ENCODE measurements at places on chromosomes 4 and X.

DNA sequence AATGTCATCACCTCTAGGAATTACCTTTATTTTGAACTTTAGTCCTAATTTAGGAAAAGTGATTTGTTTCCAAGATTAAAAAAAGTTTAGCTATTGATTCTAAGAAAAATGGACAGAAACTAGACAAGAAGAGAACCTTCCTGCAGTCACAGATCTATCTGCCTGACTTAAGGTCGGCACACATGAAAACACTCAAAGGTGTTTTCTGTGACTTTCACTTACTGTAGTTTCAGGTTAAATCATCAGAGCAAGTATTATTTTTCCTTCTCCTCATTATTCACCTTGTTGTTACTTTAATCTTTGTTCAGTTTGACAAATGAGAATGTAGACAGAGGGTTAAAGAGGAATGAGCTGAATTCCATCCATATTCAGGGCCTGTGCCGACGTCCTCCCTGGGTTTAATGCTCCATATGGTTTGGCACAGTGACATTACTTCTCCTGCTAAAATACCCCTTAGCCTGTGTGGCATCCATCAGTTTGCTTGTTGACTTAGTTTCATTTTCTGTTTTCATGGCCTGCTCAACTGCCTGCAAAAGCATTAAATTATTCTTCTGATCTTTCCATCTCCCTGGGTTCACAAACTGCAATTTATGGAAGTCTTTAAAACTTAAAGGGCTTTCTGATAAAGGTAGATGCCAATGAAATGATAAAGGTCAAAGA lies 352.7 kb downstream of the NKX6-1 start:
- DNase-seq = no peak

DNA sequence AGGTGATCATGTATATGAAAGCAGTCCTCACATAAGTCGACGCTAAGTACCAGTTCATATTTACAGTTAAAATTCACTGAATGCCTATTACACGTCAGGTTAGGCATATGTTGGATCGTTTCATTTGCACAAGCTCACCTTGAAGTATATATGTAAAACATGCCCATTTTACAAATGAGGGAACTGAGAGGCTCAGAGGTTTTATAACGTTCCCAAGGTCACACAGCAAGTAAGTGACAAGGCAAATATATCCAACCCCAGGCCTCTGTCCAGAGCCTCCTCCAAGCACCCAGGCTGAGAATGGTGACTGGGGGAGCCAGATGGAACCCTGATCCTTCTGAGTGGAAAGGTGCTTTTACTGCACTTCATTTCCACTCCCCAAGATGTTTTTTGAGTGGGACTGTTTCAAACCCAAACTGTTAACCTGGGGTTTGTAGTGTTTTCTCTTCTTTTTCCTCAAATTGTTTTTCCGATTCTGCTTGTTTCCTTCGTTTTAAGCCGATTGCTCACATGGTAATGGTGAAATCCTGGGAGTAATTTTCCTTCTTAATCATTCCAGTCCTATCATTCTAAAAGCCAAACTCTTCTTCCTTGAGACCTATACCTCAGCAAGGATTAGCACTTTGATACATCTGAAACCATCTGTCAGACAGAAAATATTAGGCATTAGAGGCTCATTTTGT lies 791 bp downstream of the SMIM20 start:
- DNase-seq = peak; percentile 94

GRCh38 chrX:147735364-147735763 lies 176.4 kb upstream of the FMR1 start:
- no peak for DNase-seq

- no peak for DNase-seq
Measured at GRCh38 chr4:70761276-70761816, 39.6 kb downstream of the RUFY3 start.

DNA sequence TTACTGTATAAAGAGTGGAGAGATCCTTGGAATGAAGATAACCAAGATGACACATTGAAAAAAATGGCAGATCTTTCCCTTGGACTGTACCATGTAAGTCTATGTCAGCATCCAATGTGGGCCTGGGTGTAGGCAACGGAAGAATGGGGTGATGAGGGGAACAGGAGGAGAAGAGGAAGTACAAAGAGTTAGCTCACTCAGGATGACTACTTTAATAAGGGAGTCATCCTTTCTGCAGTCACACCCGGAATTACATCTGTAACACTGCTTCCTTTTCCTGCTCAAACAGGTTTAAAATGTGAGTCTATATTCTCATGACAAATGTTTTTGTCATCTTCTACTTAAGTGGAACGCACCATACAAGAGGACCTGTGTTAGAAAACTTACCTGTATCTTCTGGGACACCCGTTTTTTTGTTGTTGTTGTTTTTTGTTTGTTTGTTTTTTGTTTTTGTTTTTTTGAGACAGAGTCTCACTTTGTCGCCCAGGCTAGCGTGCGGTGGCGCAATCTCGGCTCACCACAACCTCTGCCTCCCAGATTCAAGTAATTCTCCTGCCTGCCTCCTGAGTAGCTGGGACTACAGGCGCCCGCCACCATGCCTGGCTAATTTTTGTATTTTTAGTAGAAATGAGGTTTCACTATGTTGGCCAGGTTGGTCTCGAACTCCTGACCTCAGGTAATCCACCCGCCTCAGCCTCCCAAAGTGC lies 18.0 kb downstream of the HPSE start:
- DNase-seq = no peak

DNA sequence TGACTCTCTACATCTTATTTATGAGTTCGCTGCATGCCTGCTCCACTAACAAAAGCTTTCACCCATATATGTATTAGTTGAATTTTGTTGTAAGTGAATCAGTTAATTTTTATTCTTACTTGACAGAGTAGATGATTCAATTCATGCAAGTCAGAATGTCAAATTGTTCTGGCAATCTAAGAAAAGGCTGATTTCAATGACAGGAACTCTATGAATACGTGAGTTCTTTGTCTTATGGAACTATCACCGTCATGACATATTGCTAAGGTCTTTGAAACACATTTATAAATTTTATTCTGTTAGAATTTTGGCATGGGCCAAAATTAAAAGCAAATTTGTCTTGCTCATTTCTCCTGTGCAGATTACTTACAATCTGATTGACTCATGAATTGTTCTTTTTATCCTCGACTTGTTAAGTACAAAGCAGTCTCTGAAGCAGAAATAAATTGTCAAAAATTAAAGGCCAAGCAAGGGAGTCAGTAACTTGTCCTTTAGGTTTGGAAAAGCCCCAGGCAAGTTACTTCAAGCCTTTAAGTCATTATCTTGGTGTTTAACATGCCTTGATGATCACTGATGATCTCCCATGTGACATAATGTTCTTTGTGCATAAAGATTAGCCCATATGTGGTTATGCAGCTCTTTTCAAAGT lies 89.0 kb upstream of the GC start:
- no peak for DNase-seq

DNA sequence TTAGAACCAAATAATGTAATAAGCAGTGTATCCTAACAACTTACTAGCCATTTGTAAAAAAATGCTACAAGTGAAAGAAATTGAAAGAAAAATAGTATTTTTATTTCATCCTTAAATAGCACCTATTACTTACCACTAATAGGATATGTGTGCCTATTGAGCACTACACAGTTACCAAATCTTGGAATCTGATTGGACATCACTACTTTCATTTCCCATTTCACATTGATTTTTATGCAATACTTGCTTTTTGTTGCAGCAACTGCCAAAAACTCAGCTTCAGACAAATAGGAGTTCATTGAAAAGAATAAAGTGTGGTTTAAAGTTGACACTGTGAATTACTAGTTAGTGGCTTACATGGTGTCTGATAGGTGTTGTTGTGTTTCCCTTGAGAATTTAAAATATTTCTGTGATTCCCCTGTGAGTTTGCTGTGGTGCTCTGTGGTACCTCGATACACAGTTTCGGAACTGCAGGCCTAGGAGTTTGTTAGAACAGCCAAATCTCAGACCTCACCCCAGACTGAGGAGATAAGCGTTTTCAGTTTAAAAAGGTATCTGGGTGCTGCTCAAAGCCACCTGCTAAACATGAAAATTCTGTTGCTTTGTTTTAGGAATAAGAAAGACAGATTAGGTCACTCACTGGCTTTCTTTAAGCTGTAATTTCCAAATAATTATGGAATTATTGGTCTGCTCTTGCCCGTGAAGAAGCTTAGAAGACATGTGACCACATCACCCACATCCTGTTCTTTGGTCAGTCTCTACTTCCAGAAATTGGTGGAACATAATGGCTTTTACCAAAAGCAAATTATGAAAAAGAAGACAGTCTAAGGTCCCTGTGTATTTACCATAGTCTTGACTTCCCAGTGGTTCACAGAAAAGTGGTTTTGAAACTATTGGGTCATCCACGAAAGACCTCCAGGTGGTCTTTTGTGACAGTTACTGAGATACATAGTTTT lies 97.8 kb downstream of the SYTL5 start:
- DNase-seq = no peak

DNA sequence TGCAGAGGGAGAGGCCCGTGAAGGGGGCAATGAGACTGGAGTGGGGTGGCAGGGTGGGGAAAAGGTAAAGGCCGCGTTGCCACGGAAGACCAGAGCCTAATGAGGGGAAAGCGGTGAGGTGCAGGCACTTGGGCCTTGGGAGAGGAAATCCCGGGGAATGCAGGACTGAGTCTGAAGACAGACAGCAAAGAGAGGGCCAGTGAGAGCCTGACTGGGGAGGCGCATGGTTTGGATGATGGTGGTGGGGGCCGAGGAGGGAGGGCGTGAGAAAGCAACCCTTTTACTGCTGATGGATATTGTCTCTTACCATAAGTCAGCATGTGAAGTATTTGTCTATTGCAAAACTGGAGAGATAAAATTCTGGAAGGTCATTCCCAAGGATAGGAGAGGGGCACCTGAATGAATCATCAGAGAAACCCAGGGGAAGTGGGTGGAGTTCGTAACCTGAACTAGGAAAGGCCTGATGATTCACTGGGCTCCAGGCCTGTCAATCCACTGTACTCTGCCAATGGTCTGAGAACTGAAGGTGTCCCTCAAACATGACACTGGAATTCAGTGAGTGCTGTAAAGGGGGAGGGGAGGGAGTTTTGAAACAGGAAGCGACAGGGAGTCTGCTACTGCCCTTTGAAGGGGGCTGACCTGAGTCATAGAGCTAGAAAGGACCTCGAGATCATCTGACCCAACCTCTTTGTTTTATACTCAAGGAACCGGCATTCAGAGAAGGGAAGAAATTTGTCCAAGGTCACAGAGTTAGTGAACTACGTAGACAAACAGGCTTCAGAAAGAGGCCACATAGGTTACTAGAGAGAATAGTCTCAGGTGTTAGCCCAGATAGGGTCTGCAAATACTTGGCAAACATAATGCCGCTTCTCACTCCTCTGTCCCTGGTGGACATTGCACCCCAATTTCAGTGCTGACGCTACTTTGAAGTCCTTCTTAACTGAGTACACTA lies 52.2 kb downstream of the NALF2 start:
- no peak for DNase-seq

DNA sequence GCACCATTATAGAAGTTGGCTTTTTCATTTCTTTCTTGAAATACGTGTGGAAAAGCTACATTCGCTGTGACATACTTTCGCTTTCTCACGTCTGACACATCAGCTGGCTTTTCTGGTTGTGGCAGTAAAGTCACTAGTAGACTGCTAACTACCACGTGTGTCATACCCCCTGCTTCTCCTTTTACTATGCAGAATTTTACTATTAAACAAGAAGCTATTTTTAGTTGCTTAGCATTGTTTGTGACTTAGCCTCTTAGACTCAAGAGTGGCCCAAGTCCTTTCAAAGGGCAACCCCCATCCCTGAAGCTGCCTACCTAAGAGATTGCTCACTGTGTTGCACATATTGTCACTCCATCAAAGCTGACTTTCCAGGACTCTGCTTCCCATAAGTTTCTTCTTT lies 2.1 kb upstream of the IL2 start:
- DNase-seq = no peak

Measured in NCI-H524 treated with DMSO at 0.1 percent for 48 hours (cell line).